ENCODE measurements at places on chromosomes 5 and 9.

- DNase-seq = no peak
These were observed 364.6 kb downstream of the NPR3 start for GRCh38 chr5:33075731-33076130.

DNA sequence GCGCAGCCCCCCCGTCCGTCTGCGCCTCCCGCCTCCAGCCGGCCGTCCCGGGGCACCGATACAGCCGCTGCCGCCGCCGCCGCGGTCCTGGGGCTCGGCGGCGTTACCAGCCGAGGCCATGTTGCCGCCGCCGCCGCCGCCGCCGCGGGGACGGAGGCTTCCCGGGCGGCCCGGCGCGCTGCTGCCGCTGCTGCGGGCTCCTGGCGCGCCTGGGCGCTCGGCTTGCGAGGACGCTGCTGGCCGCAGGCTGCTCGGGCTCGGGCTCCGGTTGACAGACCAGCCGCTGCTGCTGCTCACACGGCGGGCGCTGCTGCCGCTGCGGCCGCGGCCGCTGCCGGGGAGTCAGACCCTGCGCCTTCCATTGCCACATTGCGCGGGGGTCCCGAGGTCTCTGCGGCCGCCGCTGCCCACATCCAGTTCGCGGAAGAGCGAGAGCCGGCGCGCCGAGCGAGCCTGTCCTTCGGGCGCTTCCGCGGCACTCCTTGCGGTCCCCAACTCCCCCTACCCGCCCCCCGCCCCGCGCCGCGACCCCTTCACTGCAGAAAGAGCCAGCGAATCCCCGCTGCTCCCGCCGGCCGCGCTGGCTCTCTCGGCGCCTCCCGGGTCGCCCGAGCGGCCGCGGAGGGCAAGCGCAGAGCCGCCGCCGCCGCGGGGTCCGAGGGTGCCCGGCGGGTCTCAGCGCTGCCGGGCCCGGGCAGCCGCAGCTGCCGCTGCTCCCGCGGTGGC lies 8.4 kb downstream of the PTCH1 start:
- peak; percentile 19 for DNase-seq

DNA sequence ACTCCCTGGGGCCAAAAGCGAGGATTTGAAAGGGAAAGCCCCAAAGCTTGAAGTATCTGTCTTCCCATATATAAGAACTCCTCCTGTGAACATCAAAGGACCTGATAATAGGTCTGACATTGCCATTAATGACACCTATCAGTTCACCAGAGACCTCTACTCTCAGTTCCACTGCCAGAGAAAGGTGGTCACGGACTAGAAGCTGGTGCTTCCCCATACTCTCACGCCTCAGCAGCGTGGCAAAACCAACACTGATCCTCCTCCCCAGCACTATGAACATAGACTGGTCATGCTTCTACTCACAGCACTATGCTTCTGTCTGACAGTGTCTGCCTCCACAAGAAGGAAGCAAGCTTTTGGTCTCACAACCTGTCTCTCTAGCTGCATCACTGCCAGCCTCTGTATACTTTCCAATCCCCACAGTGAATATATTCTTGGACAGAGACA lies 37.9 kb downstream of the NRG2 start:
- no peak for DNase-seq

DNA sequence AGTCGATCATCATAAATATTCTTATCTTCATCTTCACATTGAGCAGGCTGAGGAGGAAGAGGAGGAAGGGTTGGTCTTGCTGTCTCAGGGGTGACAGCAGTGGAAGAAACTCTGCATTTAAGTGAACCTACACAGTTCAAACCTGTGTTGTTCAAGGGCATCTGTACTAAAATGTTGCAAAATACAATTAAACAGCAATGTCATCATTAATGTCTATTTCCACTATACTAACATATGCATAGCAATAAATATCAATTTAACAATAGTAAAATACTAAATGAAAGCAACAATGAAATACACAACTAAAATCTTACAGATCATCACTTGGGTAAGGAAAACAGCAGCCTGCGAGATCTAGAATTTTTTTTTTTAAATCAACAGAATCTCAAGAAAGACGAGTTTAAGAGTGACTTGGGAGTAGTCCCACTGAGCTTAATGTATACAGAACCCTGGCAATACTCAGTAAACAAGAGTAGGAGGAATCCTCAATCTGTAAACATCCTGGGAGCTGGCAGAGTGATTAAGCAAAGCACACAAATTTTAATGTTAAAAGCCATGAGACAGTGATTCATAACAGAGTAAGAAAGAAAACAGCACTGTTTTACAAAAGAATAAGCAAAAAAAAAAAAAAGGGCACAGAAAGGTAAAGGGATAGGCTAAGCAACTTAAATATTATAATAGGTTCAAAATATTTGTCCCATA lies 10.0 kb downstream of the HOMER1 start:
- DNase-seq = no peak

GRCh38 chr9:87546704-87547103 lies 49.0 kb downstream of the DAPK1 start:
- DNase-seq = no peak

GRCh38 chr9:80163889-80164288 lies 592.1 kb downstream of the TLE4 start:
- no peak for DNase-seq

- DNase-seq = no peak
These were observed 8.0 kb downstream of the PDGFRB start for GRCh38 chr5:150147670-150148069.

DNA sequence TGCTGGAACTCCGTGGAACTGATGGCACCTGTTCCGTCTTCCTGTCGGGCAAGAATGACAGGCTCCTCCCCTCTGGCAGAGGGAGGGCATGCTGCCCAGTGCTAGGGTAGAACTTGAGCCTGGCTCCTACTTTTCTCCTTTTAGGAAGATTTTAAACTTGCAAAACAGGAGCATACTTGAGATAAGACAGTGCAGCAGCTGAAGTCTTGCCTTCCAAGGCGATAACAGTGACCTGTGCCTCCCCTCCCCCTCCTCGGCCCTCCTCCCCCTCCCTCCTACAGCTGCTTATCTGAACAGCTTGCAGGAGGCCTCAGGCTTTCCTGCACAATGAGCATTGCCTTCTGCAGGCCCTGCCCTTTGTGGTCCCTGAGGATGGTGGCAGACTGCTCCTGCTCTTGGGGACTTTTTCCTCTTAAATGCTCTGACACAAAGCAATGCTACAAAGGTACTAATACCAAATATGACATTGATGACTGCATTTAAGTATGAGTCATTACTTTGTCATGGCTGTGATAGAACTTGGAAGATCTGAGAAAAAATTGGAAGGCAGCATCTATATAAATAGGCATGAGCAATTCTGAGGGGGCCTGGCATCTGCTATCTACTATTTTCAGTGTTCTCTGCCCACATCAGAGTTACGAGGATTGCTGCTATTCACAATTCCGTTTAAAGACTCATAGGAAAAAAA lies 2.0 kb downstream of the GADD45G start:
- DNase-seq = peak; percentile 42

DNA sequence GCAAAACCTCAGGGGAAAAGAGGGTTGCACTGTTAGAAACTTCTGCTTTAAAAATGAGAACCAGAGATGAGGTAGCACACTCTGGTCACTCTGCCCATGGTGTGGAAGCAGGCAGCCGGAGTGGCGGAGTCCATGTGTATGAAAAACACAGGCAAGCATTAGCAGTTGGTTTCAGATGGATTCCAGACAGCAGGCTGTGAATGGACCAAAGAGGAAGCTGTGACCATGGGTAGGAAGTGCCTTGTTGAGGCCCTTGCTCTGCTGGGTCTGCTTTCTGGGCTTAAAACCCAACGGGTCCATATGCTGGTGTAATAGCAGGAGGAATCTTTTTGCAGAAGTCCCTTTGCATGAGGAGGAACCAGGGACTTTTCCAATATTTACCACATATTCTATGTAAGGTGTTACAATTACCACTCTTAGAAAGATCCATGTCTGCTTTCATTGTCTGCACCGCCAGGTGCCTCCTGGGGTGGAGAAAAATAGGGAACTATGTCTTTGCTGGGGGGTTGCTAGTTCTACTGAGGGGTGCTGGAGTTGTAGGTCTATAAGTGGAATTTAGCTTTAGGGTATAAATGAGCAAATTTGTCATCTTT lies 77.0 kb downstream of the ANKRD55 start:
- no peak for DNase-seq

- DNase-seq = no peak
These were observed 82.6 kb downstream of the GLDC start for GRCh38 chr9:6562871-6563430.

DNA sequence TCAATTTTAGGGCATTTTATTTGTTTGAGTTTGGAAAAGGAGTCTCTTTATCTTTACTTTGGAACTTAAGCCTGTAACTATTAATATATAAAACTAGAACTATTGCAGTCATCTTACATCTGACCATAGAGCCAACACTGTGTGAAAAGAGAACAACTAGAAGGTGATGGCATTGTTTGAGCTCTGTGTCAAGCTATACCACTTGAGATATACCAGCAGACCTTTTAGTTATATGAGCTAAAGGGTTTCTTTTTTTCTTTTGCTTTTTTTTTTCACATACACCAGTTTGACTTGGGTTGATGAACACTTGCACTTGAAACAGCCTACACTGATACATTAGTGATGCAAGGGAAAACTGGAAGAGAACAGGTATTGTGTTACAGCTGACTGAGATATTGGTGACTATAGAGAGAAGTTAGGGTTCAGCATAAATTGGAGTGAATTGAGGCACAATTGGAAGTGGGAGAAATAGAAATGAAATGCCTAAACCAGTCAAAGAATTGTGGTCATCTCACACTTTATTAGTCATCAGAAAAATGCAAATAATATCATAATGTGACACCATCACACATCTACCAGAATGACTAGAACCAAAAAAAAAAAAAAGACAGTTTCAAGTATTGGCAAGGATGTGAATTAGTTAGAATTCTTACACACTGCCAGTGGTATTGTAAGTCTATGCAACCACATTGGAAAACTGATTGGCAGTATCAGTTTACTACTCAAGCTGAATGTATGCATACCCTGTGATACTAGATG lies 60.9 kb downstream of the ADRB2 start:
- no peak for DNase-seq
